Activated CD4-positive, alpha-beta T cell treated with anti-CD3 and anti-CD28 coated beads, Interleukin-2, amount 10 ng/mL, durations not matched to agents 24 days and 14 days (primary cell): ENCODE measurements at places on chromosomes 5 and 9. TPM values are rescaled to one million over a fixed set of nuclear protein-coding genes. Genes with fewer than 3 reads are reported as not detected.

DNA sequence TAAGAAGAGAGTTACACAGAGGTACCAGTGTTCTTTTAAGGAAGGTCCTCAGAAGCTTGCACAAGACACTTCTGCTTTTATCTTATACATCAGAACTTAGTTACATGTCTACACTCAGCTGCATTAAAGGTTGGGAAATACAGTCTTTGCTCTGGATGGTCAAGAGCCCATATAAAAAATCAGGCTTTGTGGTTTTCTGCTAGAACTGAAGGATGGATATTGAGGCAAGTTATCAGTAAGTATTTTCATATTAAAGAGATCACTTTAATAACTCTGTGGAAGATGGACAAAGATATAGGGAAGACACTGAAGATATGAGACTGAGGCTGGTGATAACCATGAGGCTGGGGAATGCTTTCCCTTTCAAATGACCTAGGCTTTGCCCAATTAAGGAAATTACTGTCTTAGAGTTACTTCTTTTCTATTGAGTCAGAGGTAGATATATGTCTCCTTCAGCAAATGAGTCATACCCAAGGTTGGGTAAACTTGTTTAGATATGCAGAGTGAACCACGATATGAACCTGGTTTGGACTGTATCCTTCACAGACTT, 87.0 kb upstream of the TNC start:
- DNase-seq = no peak

DNA sequence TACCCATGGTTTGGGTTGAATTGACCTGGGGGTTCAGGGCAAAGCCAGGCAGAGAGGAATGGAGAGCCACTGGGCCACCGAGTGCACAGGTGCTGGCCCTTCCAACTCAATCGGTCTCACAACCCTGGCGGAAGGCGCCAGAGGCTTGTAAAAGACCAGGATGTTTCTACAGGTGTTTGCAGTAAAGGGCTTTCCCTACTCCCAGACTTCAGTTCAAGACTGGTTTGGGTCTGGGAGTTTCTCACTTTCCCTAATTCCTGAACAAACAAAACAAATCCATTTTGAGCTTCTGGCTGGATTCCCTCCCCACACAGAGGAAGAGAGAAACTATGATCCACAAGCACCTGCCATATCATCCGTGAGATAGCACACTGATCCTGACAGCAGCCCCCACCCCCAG, 125.2 kb upstream of the KLF4 start:
- DNase-seq = no peak

DNA sequence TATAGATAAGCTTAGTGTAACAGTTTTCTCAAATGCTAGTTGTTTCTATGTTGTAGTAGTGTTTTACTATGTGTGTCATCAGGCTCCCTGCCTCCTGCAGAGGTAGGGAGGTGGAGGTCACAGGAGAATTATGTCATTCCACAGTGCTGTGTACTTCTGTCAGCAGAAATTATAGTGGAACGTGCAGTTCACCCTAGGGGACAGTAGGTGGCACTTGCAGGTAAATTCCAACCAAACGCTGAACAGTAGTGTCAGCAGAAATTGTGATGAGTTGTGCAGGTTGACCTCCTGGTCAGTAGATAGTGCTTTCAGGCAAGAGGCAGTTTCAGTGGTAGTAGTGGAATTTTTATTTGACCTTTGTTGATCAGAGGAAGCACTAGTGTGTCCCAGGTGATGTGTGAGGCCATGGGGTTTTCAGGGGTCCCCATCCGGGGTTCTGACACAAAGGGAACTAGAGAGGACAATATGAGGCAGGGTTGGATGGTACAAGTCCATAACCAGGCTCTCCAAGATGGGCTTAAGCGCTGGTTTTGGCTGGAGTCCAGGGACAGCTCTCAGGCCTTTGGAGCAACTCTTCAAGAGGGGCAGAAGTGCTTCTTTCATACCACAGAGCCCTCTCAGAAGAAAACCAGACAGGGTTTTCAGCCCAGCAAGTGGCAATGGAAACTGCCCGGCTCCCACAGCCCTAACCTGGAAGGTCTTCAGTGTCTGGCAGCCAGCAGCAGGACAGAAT, 402.9 kb downstream of the CYLC2 start:
- DNase-seq = peak; percentile 71

Gene C5orf58
- total RNA-seq = not detected in 2 replicates

Gene CAMK4
- total RNA-seq = 47.7 and 49.5 TPM in 2 replicates

- peak; percentile 78 for DNase-seq
These were observed 38.4 kb downstream of the EGR1 start for GRCh38 chr5:138503487-138504270.

DNA sequence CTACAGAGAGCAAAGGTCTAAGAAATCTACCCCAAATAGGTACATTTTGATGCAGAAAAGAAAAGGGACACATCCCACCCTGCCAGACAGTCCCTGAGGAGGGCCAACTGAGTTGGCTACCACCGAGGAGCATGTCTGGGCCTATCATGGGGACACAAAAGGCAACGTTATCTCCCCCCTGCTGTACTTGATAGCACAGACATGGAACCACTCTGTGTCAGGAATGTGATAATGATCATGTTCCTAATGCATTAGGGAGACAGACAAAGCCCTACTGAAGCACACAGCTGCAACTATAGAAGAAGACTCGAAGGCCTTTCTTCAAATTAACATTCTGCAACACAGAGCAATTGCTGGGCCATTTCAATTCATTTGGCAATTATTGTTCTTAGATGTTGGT, 84.5 kb downstream of the ENC1 start:
- no peak for DNase-seq

- DNase-seq = no peak
These were observed 100.2 kb downstream of the SLC25A46 start for GRCh38 chr5:110838961-110839360.

DNA sequence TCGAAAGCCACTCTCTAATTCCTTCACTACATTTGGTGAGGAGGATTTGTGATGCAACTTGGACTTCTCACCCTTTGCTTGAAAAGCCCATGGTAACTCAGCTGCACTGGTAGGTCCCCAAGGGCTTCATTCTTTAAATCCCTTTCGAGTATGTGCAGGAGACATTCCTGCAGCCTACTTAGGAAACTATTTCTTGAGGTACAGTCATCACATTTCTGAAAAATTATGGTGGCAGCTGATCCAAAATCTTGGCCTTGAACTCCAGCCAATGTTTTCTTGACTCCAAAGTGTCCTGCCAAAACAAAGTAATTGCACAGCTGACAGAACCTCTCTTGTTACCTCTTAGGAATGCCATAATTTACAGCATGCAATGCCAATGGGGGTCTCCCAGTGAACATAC, 99.7 kb downstream of the NPR3 start:
- DNase-seq = no peak

DNA sequence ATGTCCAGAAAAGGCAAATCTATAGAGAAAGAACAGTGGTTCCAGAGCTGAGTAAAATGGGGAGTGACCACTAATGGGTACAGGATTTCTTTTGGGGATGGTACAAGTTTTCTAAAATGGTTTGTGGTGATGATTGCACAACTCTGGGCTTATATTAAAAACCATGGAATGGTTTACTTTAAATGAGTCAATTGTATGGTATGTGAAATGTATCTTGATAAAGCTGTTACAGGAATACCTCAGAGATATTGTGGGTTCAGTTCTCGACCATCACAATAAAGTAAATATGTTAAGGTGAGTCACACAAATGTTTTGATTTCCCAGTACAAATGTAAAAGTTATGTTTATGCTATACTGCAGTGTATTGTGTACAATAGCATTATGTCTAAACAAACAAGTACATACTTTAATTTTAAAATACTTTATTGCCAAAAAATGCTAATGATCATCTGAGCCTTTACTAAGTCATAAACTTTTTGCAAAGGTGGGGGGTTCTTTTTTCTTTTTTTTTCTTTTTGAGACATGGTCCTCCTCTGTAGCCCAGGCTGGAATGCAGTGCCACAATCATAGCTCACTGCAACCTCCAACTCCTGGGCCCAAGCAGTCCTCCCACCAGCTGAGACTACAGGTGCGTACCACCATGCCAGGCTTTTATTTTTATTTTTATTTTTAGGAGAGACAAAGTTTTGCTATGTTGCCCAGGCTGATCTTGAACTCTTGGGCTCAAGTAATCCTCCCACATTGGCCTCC, 65.9 kb downstream of the SHOC1 start:
- no peak for DNase-seq
